Large intestine (tissue), 12 donors: ENCODE measurements at places on chromosomes 16 and 17. TPM values are rescaled to one million over a fixed set of nuclear protein-coding genes. Genes with fewer than 3 reads are reported as not detected.

DNA sequence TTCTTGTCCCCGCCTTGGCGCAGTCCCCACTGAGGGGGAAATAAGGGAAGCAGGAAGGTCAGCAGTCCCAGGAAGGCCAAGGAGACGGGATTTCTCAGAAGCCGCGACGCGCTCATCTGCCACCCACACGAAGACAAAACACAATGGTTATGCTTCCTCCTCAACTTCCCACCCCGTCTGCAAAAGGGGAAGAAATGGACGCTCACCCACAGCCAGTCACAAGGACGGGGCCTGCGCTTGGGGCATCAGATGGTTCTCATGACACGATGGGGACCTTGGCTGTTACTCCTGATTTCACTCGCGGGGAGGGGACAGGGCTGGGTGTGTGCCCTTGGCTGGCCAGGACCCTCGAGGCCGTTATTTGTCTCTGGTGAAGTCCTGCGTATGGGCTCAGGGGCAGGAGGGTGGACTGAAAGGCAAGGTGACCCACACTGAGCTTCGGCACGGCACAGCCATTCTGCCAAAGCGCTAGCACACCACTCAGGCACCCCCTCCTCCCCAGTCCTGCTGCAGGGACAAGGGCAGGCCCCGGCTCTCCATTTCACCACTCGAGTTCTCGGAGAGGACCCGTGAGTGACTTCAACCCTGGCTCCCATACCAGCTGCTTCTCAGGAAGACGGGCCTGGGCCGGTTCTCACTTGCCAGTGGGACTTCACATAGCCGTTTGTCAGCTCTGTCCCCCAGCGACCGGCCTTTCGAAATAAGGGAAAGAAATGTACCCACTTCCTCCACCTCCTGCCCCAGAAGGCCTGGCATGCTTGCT lies 84.5 kb downstream of the ABR start:
- H3K27me3 ChIP-seq = no peaks in the 10 kb centered on the region
- H3K4me1 ChIP-seq = peaks cover 23% of the 10 kb centered on the region
- DNase-seq = no peak

DNA sequence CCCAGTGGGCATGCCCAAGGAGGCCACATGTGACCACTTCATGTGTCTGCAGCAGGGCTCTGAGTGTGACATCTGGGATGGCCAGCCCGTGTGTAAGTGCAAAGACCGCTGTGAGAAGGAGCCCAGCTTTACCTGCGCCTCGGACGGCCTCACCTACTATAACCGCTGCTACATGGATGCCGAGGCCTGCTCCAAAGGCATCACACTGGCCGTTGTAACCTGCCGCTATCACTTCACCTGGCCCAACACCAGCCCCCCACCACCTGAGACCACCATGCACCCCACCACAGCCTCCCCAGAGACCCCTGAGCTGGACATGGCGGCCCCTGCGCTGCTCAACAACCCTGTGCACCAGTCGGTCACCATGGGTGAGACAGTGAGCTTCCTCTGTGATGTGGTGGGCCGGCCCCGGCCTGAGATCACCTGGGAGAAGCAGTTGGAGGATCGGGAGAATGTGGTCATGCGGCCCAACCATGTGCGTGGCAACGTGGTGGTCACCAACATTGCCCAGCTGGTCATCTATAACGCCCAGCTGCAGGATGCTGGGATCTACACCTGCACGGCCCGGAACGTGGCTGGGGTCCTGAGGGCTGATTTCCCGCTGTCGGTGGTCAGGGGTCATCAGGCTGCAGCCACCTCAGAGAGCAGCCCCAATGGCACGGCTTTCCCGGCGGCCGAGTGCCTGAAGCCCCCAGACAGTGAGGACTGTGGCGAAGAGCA lies 4.4 kb downstream of the WFIKKN2 start:
- H3K4me1 ChIP-seq = peaks cover 9% of the 10 kb centered on the region
- H3K36me3 ChIP-seq = no peaks in the 10 kb centered on the region
- no peak for DNase-seq
- H3K27me3 ChIP-seq = peaks cover 4% of the 10 kb centered on the region

- DNase-seq = no peak
- no peak overlapping the region for H3K4me3 ChIP-seq
- peaks cover 22% of the 10 kb centered on the region for H3K4me1 ChIP-seq
- peaks cover 37% of the 10 kb centered on the region for H3K27me3 ChIP-seq
- no peaks in the 10 kb centered on the region for H3K36me3 ChIP-seq
These were observed 2.7 kb upstream of the C16orf74 start for GRCh38 chr16:85753559-85753958.

DNA sequence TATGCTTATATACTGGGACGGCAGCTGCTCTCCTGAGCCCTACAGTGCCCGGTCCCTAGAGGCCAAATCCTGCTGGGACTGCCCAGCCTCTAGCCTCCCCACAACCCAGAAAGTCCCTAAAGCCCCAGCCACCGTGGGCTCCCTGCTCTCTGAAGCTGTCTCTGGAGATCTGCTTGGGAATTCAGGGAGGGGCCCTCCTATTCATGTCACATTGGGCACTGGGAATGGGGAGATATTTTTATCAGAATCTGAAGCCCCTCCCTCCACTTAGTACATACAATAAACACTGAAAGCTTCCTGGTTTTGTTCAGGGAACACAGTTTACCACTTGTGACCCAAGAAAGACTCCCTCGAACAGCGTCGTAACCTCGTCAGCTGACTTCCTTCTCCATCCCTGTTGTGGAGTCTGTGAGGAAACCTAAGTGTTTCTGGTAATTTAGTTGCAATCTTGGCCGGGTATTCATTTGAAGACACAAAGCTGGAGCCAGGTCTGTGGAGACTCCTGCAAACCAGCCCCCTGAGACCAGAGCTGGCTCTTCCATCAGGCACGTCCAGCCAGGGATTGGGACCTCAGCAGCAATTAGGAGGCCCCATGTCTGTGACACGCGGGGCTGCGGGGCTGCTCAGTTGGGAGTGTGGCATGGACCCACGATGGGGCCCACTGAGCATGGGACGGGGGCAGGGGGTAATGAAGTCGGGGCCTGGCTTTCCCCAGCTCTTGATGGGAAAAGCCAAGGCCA lies 38.5 kb downstream of the PGS1 start:
- H3K4me1 ChIP-seq = peaks cover 42% of the 10 kb centered on the region
- peaks cover 45% of the 10 kb centered on the region for H3K36me3 ChIP-seq
- H3K27me3 ChIP-seq = no peaks in the 10 kb centered on the region
- H3K4me3 ChIP-seq = no peak overlapping the region

The VASN gene
- polyA plus RNA-seq = 5.7 TPM

The PLCG2 gene
- polyA plus RNA-seq = 20.4 TPM

DNA sequence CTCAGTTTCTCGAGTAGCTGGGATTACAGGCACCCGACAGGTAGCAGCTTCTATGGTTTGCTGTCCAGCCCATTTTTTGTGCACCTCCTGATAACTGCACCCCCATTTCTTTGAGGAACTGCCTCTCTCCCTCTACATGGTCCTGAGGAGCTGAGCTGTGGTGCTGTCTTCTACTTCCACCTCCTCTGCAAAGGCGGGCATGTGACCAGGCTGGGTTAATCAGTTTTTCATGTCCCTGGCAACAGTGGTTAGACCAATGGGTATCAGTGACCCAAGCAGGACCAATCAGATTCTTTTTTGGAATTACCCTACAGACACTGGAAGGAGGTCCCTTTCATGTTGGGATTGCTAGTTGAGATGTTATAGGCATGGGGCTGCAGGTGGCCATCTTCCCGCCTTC lies 41.3 kb downstream of the TBX21 start:
- DNase-seq = no peak
- H3K27ac ChIP-seq = no peak overlapping the region
- H3K4me1 ChIP-seq = no peaks in the 10 kb centered on the region
- H3K36me3 ChIP-seq = no peaks in the 10 kb centered on the region
- no peak overlapping the region for H3K4me3 ChIP-seq

The TBC1D3D gene
- polyA plus RNA-seq = not detected

DNA sequence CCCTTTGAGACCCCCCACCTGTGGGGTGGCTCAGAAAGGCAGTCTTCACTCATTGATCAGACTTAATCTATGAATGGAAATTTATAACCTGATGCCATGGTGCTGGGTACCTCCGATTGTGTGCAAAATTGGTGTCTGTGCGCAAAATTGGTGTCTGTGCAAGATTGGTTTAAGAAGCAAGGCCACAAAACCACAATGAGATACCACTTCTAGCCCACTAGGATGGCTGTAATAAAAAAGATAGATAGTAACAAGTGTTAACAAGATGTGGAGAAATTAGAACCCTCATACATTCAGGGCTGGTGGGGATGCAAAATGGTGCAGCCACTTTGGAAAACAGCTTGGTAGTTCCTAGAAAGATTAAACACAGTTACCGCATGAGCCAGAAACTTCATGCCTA lies 13.9 kb upstream of the CSNK2A2 start:
- no peak overlapping the region for H3K27ac ChIP-seq
- no peaks in the 10 kb centered on the region for H3K36me3 ChIP-seq
- DNase-seq = no peak
- H3K27me3 ChIP-seq = no peaks in the 10 kb centered on the region
- no peaks in the 10 kb centered on the region for H3K4me1 ChIP-seq
- no peak overlapping the region for H3K4me3 ChIP-seq

DNA sequence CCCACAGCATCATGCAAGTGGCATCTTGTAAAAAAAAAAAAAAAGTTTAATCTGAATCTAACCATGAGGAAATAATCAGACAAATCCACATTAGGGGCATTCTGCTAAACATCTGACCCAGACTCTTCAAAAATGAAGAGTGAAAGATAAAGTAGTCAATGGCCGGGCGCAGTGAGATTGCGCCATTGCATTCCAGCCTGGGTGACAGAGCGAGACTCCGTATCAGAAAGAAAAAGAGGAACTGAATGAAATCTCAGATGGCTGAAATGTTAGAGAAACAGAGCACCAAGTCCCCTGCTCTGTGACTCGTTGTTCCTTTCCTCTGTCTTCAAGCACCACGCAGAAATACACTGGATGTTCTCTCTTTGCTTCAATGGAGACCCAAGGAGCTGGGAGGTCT lies 12.7 kb upstream of the RNF135 start:
- H3K27me3 ChIP-seq = no peaks in the 10 kb centered on the region
- H3K4me3 ChIP-seq = no peak overlapping the region
- H3K36me3 ChIP-seq = no peaks in the 10 kb centered on the region
- H3K4me1 ChIP-seq = no peaks in the 10 kb centered on the region
- H3K27ac ChIP-seq = no peak overlapping the region

DNA sequence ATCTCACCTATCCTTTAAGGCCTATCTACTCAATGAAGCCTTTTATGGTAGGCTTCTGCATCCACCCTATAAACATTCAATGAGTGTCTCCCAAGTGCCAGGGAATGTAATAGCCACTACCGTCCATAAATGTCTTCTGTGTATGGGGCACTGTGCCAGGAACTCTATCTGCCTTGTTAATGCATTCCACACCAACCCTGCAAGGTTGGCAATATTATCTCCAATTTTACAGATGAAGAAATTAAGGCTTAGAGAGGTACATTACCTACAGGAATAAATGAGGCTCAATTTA lies 20.0 kb downstream of the MAP3K14 start:
- no peak overlapping the region for H3K4me3 ChIP-seq
- H3K27me3 ChIP-seq = no peaks in the 10 kb centered on the region
- no peak for DNase-seq
- no peaks in the 10 kb centered on the region for H3K36me3 ChIP-seq
- H3K27ac ChIP-seq = no peak overlapping the region

DNA sequence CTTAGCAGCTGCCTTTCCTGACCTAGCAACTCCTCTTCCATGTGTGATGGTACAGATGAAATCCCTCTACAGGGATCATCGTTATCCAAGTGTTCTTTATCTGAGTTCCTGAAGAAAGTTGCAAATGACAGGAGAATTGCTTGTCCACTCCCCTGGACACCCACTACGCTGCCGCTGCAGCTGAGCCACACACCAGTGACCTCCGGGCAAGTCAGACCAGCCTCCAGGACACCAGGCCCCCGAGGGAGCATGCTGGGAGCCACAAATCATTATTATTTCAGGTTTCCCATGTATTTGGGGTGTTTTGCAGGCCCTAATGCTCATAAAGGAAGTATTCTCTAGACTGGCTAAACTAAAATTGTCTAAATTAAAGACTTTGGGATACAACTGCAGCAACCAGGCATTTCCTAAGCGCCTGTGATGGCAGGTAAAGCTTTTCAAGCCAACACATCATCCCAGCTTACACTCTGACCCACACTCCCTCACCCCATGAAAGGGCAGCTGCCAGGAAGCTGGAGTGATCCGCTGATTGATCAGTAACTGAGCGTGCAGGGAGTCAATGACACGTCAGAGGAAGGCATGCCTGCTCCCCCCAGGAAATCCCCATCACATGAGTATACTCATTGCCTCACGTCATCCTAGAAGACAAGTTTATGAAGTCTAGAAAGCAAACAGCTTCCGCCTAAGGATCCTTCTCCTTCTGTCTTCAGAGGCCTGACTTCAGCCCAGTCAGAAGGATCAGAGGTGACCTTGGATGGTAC lies 14.4 kb downstream of the FA2H start:
- no peak overlapping the region for H3K4me3 ChIP-seq
- H3K36me3 ChIP-seq = no peaks in the 10 kb centered on the region
- H3K4me1 ChIP-seq = no peaks in the 10 kb centered on the region
- DNase-seq = no peak
- H3K27ac ChIP-seq = no peak overlapping the region

The ZPBP2 gene
- 0.03 TPM for polyA plus RNA-seq

The ITGA2B gene
- polyA plus RNA-seq = 1.1 TPM

- no peaks in the 10 kb centered on the region for H3K4me1 ChIP-seq
- no peaks in the 10 kb centered on the region for H3K36me3 ChIP-seq
- DNase-seq = no peak
- H3K27ac ChIP-seq = no peak overlapping the region
These were observed 194.7 kb downstream of the SNX29 start for GRCh38 chr16:12171206-12171605.

The KRT32 gene
- polyA plus RNA-seq = not detected

The TM4SF5 gene
- 44.0 TPM for polyA plus RNA-seq

DNA sequence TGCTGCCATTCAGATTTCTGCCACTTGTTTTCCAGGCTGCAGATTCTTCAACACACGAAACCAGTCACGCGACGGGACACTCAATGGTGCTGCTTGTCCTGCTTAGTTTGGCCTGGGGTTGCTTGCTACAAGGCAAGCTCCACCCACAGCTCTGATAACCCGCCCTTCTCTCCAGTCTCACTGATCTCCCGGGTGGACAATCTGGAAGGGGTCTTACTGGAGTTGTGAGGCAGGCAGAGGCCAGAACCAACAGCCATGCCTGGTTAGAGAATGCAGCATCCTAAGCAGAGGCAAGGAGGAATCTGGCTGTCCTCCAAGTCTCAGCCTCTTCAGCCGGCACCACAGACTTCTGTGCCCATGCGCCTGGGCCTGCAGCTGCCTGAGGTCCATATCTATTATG lies 119.1 kb downstream of the KCNJ12 start:
- no peaks in the 10 kb centered on the region for H3K4me1 ChIP-seq
- H3K27ac ChIP-seq = no peak overlapping the region
- peaks cover 15% of the 10 kb centered on the region for H3K27me3 ChIP-seq
- H3K36me3 ChIP-seq = no peaks in the 10 kb centered on the region
- H3K4me3 ChIP-seq = no peak overlapping the region
- no peak for DNase-seq
